M059J (cell line): ENCODE measurements at places on chromosomes 12 and 14. TPM values are rescaled to one million over a fixed set of nuclear protein-coding genes. Genes with fewer than 3 reads are reported as not detected.

The NEK9 gene
- 16.4 and 21.5 TPM in 2 replicates for total RNA-seq

The MANSC4 gene
- total RNA-seq: not detected in 2 replicates

The CACNA2D4 gene
- total RNA-seq: 0.15 and 0.91 TPM in 2 replicates

The PHLDA1 gene
- total RNA-seq: 65.4 and 101 TPM in 2 replicates

The CD69 gene
- 1.2 TPM in 2 replicates for total RNA-seq

The NPFF gene
- not detected in 2 replicates for total RNA-seq

The TBC1D30 gene
- total RNA-seq: 0.52 and 3.2 TPM in 2 replicates

The PRH2 gene
- total RNA-seq: not detected in 2 replicates

The ALKBH2 gene
- total RNA-seq: 4.2 and 10.8 TPM in 2 replicates
